Fibroblast of lung (primary cell): ENCODE measurements at places on chromosomes 7 and 10. TPM values are rescaled to one million over a fixed set of nuclear protein-coding genes. Genes with fewer than 3 reads are reported as not detected.

- DNase-seq: no peak
Observed at GRCh38 chr10:80274396-80275134, 14.9 kb downstream of the MAT1A start.

- peak; percentile 23 for DNase-seq
Observed at GRCh38 chr7:121329191-121330052, 622 bp downstream of the WNT16 start.

DNA sequence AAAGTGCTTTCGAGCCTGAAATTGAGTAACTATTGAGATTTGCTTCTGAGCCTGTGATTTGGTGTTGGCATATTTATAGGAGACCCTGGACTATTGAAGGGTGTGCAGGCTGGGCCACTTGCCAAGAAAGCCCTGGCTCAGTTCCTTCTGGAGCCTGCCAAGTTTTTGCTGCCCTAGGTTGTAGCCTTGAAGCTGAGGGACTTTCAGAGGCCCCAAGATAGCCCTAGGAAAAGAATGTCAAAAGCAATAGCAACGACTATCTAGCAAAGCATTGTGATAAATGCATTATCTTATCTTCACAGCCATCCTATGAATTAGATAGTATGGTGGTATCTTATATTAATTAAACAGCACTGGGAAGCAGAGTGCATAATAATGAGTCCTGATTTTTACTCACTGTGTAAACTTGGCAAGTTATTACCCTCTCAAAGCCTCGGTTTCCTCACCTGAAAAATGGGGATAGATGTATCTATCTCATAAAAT lies 473.7 kb upstream of the PODXL start:
- DNase-seq: peak; percentile 45

- peak; percentile 60 for DNase-seq
Observed at GRCh38 chr10:34889004-34889869, 74.1 kb upstream of the PARD3 start.

DNA sequence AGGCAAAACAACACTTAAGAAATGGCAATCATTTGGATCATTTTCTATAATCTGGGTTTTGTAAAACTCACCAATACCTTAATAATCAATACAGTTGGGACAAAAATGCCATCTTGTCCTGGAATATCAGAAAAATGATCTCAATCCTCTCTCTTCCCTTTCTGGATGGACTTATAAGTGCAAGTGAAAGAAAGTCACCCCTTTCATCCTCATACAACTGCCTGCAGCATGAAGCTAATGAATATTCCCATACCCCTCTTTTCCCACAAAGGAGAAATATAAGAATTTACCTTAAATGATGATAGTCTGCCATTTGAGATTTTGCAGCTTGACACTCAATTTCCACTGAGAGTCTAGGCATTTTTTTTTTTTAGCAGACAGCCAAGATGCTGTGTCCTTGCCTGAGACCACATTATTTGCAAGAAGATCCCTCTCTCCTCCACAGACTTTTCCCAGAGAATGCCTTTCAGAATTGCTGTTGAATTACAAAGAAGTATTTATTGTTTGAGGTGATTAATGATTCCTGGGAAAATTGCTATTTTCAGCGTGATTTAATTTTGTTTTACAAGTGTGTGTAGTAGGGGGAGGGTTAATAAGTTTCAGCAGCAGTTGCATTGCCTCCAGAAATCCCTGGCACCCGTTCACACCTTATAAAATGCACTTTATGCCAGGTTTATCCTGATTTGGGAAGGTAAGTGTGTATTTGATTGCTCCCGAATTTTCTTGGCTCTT lies 3.8 kb downstream of the HOXA4 start:
- peak; percentile 64 for DNase-seq

- no peak for DNase-seq
Observed at GRCh38 chr10:70820976-70821750, 5.4 kb downstream of the SGPL1 start.

- DNase-seq: no peak
Observed at GRCh38 chr7:134831862-134832261, 52.4 kb downstream of the CALD1 start.

- no peak for DNase-seq
Observed at GRCh38 chr7:20226860-20227259, 9.7 kb upstream of the MACC1 start.

- DNase-seq: no peak
Observed at GRCh38 chr10:99908512-99908911, 101.2 kb downstream of the DNMBP start.

BMS1 gene
- 13.9 TPM in 2 replicates for total RNA-seq

TTYH3 gene
- 15.4 and 19.7 TPM in 2 replicates for total RNA-seq

POLR2J2 gene
- 1.5 and 2.1 TPM in 2 replicates for total RNA-seq

IL6 gene
- 22.1 and 33.7 TPM in 2 replicates for total RNA-seq
